Umbilical cord (tissue), 2 donors: ENCODE measurements at places on chromosomes 4 and X.

DNA sequence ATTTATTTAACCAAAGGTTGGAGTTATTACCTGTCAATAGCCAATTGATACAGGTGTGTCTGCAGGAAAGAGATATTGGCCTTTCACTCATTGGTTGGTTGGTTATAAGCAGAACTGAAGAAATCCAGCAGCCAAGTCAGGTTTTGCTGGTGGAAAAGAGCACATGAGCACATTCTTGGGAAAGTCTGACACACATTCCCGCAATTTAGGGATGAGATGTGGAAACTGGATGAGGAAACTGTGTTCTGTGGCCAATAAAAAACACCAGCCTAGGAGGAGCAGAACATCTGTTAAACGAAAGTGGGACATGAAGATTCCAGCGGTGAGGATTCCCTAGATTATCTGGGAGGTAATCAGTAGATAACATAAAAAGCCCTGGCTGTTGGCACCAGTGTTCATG is 567.4 kb upstream of the CPEB2 start:
- no peak for DNase-seq

GRCh38 chrX:51461053-51462044 is 35.0 kb downstream of the NUDT11 start:
- DNase-seq = peak; percentile 10

DNA sequence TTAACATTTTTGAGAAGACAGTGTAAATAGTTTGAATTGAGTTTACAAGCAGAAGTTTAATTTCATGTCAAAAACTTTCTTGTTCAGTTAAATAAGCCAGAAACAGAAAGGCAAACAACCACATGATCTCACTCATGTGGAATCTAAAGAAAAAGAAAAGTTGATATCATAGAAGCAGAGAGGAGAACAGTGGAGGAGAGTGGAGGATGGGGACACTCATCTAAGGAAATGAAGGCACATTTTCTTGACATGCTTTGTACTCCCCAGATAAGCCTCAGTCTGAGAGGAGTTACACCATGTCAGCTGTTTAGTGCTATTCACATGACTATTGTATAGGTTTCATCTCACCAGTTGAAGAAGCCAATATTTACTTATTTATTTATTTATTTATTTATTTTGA is 13.5 kb downstream of the SNCA start:
- peak; percentile 17 for DNase-seq

DNA sequence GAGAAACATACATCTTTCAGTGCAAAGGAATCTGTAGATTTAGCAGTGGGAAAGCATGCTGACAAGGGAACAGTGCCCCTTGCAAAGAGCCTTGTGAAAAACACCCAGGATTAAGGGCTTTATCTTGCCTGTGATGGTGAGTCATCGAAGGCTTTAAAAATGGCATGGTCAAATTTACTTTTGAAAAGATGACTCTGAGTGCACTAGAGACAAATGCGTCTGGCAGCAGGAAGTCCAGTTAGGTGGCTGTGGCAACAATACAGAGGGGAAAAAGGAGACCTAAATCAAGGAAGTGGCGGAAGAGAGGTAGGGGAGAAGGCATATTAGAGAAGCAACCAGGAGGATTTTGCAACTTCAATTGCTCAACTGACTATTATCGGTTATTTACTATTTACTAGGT is 472.6 kb upstream of the CPEB2 start:
- peak; percentile 93 for DNase-seq

GRCh38 chrX:143455046-143455445 is 62.2 kb downstream of the SPANXN3 start:
- peak; percentile 35 for DNase-seq

DNA sequence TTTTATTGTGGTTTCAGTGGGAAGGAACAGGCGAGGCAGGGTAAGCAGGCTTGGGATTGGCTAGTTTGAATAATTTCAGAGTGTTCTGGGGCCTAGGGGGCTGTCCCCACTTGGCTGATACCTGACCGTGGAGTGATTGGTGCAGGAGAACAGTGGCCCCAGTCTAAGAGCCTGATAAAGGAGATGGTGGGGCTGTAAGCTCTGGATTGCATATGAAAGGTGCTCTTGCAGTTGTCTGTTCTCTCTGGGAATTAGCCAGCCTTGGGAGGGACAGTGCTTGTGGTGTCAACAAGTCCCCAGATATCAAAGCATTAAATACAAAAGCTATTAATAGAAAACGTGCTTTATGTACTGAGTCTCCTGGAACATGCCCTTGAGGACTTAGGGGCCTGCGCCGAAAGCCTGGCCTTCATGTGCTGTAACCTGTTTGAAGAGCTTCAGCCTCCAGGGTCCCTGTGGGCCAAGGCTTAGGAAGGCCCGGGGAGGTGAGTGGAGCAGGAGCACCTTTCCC is 30.4 kb upstream of the CLTRN start:
- no peak for DNase-seq

DNA sequence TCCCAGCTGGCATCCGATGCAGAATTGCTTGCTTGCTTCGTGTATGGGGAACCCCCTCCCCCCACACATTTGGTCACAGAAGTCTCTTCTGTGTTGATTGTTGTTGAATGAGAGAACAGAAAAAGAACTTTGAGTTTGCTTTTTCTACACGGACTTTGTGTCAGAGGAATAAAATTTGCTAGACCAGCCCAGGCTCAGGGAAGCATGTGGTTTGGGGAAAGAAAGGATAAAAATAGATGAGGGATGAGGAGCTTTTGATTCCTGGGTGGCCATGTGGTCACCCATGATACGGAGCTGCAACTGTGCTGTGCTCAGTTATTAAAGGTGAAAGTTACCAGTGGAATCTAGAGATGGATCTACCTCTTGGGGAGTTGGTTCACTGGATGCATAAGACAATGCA is 34.2 kb upstream of the ESX1 start:
- no peak for DNase-seq

DNA sequence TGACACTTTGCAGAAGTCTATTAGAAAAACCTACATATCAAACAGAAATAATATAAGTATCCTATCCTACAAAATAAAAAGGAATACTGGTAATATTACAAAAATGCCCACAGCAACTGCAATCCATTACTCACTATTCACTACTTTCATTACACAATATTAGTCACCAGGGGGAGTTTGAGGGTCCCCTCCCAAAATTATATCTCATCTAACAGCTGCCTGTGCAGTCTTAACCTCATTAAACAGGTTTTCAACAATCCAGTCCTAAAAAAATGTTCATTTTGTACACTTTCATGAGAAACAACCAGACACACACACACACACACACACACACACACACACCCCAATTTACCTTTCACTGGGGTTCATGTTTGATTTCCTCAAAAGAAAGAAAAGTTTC is 2.9 kb downstream of the CLOCK start:
- DNase-seq = no peak

GRCh38 chr4:102757681-102758080 is 3.1 kb downstream of the MANBA start:
- no peak for DNase-seq

GRCh38 chrX:68684291-68684918 is 36.9 kb downstream of the STARD8 start:
- DNase-seq = peak; percentile 79

DNA sequence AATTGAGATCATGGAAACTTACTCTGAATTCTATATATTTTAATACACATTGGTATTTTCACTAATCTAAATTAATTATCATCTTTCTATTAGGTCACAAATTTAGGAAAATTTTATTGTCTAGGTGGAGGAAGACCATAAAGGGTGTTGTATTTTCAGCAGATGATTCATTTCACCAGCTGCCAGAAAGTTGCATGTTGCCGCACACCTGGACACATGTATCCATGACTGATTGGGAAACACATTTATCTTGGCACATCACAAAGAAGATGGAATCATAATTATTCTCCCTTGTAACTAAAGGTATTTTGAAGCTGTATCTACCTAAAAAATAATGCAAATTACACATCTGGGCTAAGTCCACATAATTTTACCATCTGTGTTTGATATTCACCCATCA is 33.1 kb downstream of the SLC7A11 start:
- DNase-seq = no peak

DNA sequence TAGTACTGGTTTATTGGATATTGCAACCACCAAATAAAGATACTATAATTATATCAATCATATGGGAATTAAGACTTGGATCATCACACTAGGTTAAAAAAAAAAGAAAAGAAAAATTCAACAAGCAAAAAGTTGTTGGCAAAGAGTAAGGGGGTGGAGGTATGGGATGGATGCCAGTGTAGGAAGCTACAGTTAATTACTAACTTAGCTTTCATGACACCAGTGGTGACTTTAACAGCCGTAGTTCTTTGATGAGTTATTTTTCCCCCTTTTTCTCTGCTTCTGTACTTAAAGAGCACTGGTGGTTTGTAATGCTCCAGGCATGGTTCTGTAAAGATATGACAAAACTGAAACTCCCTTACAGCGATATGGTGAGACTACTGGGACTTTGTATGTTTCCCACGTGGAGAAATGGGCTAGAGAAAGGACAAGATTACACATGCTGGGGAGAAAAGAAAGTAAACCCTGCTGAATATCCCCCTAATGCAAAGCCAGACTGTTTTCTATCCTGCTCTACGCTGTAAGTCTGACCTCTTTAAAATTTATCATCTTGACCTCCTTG is 210.8 kb downstream of the SPOCK3 start:
- peak; percentile 17 for DNase-seq

GRCh38 chr4:121656269-121656641 is 40.5 kb downstream of the ANXA5 start:
- peak; percentile 20 for DNase-seq
